ENCODE measurements at places on chromosomes 6 and 20.
A peak's percentile ranks its signal among the peaks of the same experiment; 100 is the strongest.

DNA sequence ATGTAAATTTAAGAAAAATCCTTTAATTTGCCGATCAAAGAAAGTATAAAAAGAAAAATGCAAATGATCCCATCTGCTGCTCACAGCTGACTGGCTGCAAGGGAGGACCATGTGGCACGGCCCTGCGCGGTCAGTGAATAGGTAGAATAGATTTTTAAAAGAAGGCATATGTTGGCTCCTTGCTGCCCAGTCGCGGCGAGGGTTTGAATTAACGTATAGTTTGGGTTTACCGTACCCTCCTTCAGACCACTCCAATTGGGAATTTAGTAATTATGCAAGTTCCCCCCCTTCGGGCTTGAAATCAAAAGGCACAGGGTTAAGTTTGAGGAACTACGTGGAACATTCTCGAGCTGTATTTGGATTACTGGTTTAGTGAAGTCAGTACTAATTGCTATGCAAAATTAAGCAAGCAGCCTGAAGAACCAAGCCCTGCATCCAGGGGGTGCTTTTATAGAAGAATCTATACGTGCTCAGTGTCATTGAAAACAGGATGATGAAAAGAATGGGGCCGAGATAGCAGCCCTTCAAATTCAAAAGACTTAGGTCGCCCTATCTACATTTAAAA lies 1.1 kb upstream of the BEND3 start:
- peak; percentile 62 for DNase-seq

GRCh38 chr6:35500782-35501181 lies 3.9 kb upstream of the TEAD3 start:
- no peak for DNase-seq

GRCh38 chr6:169092375-169092774 lies 161.3 kb downstream of the THBS2 start:
- DNase-seq: no peak

DNA sequence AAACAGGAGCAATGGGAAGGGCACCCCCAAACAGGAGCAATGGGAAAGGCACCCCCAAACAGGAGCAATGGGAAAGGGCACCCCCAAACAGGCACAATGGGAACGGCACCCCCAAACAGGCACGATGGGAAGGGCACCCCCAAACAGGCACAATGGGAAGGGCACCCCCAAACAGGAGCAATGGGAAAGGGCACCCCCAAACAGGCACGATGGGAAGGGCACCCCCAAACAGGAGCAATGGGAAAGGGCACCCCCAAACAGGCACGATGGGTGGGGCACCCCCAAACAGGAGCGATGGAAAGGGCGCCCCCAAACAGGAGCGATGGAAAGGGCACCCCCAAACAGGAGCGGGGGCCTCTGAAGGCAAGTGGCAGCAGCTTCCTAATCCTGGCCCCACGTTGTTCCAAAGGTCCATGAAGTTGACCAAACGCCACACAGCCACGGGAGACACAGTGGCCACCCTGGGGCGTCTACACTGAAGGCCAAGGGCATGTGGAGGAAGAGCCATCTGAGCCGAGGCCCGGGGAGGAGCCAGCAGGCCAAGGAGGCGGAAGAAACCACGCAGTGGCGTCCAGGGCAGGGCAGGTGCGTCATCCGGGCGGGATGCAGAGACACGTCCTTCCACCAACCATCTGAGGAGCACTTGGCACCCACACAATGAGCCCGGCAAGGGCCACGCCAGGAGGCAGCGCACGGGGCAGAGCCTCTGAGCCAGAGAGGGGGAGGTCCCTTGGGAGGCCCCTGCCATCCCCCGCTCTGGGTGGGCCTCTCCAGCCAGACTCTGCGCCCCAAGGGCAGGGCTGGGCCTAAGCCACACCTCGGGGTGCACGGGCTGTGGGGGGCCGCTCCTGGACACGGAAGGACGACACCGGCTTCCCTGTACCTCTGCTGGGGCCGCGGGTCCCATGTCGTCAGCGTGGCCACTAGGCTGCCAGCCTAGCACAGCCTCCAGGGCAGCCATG lies 21.5 kb upstream of the NTSR1 start:
- no peak for DNase-seq

GRCh38 chr20:63344616-63345327 lies 16.4 kb downstream of the CHRNA4 start:
- no peak for DNase-seq

DNA sequence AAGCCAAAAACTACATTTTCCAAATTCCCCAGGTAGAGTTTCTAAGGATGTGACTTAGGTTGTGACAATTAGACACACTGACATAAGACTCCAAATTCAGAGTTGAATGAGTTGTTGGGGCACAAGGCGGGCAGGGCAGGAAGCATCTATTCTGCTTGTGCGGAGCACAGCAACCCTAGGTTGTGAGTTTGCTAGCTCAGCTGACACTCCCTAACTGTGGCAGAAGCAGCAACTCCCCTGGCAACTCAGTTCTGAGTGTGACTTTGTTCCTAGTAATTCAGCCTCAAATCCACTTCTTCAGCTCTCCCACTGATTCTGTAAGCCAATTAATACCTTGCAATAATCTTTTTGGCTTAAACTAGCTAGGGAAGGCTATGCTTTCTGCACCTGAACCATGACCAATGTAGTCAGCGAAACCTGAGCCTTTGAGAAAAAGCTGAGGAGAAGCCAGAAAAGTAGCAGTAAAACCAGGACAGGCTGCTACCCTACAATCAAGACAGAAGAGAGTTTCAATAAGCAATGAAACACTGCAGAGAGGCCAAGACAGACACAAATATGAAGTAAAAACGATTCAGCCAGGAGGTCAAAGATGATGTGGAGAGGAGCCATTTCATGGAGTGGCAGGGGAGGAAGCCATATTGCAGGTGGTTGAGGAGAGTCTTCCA lies 30.0 kb upstream of the PAQR8 start:
- DNase-seq: no peak

DNA sequence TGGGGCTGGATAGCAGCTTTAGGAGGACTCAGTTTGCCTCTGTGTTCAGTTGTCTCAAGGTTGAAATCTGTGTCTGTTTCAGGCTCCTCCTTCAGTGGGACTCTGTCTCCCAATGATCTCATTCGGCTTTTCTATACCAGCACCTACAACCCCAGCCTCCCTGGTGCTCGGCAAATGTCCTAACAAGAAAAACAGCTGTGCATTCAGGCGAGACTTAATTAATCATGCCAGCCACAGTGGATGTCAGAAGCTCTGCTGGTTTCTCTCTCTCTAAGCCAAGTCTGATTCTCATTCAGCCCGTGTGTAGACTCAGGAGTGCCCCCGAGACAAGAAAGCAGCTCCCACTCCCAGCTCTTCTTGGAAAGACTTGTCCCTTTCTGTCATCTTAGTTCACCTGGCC lies 46.8 kb downstream of the SUN5 start:
- no peak for DNase-seq

GRCh38 chr20:46128310-46129151 lies 10.4 kb downstream of the CD40 start:
- peak; percentile 53 for DNase-seq

- DNase-seq: no peak
Observed at GRCh38 chr6:119961450-119961849, 611.9 kb upstream of the MAN1A1 start.

DNA sequence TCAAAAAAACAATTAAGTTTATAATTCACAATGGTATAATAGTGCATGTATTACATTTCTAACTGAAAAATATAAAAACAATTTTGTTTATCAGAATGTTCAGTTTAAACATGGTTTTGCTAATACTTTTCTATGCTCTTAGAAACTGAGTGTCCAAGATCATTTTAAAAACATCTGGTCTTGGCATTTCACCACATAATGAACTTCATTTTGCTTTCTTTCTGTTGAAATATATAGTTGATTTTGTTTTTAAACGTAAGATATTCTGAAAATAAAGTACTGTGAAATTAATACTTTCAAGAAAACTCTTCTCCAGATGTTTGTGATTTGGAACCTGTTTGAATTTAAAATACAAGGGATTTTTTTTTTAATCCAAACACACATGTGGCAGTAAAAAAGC lies 264.4 kb downstream of the COL12A1 start:
- DNase-seq: no peak

DNA sequence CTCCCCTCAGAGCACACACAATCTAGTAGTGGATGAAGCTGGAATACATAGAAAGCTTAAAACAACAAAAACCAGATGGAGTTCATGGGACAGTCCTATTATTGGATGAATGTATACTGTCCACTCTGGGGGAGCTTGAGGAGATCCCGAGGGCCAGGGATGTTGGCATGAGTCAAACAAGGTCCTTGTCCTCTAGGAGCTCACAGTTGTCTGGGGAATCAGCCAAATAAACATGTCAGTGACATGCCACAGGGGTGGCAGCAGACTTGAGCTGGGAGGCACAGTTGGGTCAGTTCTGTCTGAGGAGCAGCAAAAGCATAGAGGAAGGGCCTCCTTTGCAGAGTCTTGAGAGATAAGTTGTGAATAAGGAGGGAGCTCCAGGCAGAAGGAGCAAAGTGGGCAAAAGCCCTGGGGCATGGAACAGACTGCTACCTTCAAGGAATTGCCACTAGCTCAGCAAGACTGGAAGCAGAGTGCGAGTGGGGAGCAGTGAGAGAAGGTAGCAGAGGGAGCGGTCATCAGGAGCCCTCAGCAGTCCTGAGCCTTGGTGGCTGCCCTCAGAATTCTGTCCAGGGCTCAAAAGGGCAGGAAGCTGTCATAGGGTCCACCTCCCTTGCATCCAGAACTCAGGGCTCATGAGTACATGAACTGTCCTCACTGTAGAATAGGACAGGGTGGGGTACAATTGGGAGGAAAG lies 22.1 kb downstream of the L3MBTL1 start:
- DNase-seq: no peak

DNA sequence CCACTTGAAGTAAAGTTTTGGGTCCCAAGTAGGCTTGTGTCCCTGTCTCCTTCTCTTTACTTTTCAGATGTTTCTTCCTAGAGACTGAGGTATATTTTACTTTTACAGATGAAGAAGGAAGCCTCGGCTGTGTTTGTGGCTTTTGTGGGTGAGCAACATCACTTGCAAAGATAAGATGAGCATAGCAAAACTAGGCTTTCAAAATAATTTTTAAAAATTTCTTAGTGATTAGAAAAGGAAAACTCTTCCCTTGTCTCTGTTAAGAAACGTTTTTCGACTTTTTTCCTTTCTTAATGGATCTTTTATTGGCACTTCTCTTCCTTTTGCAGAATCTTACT lies 7.6 kb downstream of the PTPN1 start:
- DNase-seq: no peak

GRCh38 chr6:51450248-51450957 lies 631.7 kb downstream of the TFAP2B start:
- no peak for DNase-seq

DNA sequence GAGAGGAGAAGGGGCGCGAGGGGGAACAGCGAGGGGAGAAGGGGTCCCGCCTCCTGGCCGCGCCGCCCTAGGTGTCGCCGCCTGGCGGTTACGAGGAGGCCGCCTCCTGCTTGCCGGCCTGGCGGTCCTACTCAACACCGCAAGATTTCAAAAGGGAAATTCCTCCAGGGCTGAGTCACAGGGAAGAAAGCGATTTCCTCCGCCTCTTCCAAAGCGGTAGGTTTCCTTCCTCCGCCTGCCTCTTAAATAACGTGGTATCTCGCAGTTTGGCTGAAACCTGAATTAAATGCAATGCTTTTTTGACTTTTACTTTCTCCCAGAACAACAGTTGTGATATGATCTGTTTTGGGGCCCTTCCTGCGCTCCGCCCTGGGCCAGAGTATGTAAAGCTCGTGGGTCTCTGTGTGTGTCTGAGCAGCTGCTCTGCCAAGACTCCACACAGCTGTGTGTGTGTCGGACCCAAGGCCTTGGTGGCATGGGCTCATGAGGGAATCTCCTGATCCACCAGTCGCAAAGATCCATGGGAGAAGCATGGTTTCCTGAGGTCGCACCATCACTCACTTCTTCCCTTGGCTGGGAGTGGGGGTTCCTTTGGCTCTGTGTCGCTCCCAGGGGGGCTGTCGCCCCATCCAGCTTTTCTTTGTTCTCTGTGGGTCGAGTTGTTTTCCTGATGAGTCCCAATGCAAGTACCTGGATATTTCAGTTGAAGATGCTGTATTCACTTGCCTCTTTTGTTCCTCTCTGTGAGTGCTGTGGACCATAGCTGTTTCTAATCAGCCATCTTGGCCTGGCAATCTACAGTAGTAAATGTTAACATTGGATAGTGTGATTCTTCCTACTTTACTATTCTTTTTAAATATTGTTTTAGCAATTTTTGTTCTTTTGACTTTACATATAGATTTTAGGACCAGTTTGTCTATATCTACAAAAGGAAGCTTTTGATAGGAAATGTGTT lies 31.6 kb upstream of the NOTCH4 start:
- no peak for DNase-seq

- DNase-seq: no peak
Observed at GRCh38 chr6:129236001-129236517, 353.1 kb downstream of the LAMA2 start.

DNA sequence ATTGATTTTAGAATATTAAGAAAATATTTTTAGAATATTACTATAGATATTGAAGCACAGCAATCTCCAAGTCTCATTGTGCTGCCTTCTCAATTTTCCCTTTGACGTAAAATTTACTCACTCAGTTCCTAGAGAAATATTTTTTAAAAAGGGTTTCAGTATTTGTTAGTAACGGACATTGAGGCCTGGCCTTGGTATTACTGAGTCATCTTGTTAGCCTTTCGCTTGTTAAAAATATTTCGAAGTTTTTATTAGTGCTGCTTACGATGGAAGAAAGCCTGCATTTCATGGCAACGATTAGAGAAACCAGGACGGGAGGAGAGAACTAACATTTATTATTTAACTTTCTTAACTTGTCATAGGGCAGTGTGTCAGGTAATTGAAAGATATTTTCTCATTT lies 82.2 kb downstream of the TIAM2 start:
- DNase-seq: no peak

GRCh38 chr6:45047573-45047972 lies 280.6 kb upstream of the RUNX2 start:
- no peak for DNase-seq

- DNase-seq: no peak
Observed at GRCh38 chr6:111872401-111873177, 663 bp downstream of the FYN start.

- DNase-seq: no peak
Observed at GRCh38 chr20:9276966-9277468, 208.1 kb downstream of the PLCB4 start.

GRCh38 chr20:16982091-16982726 lies 234.1 kb downstream of the OTOR start:
- DNase-seq: no peak

Measured in NCI-H446 (cell line).